ENCODE measurements at places on chromosomes 2 and 18. TPM values are rescaled to one million over a fixed set of nuclear protein-coding genes. Genes with fewer than 3 reads are reported as not detected.

GRCh38 chr18:22170421-22171257, 1.2 kb downstream of the GATA6 start:
- DNase-seq: peak; percentile 47
- no peaks in the 10 kb centered on the region for H3K36me3 ChIP-seq
- H3K27me3 ChIP-seq: peaks cover 90% of the 10 kb centered on the region
- 0 out of 2 replicates have a peak, but pooled peaks cover 2% of the 10 kb centered on the region for H3K4me1 ChIP-seq
- no peak overlapping the region for H3K27ac ChIP-seq

Gene CYP1B1
- 2.7 TPM for total RNA-seq

GRCh38 chr2:112692495-112692911, 28.3 kb upstream of the NT5DC4 start:
- H3K4me1 ChIP-seq: peaks cover 2% of the 10 kb centered on the region
- no peak overlapping the region for H3K4me3 ChIP-seq
- H3K36me3 ChIP-seq: no peaks in the 10 kb centered on the region
- H3K27ac ChIP-seq: no peak overlapping the region
- H3K27me3 ChIP-seq: no peaks in the 10 kb centered on the region
- DNase-seq: peak; percentile 74

DNA sequence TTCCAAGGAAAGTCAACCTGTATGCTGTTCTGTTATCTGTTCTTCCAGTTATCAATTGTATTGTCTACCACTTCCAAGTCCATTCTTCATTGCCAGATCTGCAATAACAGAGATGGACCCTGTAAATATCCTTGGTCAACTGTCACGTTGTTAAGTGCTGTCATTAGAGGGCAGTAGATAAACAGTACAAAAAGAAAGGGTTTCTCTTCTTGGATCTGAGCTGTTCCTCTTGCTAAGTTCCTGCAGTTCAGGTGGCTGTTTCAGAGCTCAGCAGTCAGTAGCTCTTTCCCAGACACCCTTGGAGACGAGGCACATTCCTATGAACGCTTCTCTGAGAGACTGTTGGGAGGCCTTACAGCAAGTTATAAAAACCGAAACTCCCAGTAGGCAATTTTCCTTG, 957.1 kb upstream of the CHAC2 start:
- H3K27ac ChIP-seq: no peak overlapping the region
- H3K4me1 ChIP-seq: no peaks in the 10 kb centered on the region
- no peaks in the 10 kb centered on the region for H3K36me3 ChIP-seq
- no peaks in the 10 kb centered on the region for H3K27me3 ChIP-seq

DNA sequence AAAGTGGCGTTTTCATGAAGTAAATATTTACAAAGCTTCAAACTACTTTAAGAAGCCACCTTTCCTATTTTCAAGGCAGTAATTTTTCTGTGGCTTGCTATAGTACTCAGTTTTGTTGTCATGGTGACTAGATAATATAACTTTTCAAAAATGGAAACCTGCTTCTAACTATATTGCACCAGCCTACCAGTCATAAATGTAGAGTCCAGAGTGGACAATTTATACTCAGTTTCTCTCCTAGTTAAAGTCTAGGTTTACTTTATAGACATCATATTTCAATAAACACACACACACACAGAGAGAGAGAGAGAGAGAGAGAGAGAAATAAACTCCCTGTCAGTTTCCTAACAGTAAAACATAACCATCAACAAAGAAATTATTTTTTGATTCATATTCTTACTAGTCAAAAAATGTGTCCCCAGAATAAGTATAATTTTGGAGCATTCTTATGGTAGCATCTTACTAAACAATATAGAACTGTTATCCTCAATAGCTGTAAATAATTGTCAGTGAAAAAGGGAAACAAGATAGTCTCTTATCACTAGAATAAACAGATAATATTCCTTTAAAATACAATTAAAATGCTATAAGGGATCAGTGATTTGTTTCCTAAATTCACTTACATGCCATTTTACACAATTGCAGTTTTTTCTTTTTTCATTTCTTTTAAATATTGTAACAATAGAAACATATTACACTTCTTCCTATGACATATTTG, 163.5 kb upstream of the BOD1L2 start:
- H3K27ac ChIP-seq: no peak overlapping the region
- H3K27me3 ChIP-seq: no peaks in the 10 kb centered on the region
- no peak for DNase-seq
- H3K4me3 ChIP-seq: no peak overlapping the region
- H3K36me3 ChIP-seq: no peaks in the 10 kb centered on the region

DNA sequence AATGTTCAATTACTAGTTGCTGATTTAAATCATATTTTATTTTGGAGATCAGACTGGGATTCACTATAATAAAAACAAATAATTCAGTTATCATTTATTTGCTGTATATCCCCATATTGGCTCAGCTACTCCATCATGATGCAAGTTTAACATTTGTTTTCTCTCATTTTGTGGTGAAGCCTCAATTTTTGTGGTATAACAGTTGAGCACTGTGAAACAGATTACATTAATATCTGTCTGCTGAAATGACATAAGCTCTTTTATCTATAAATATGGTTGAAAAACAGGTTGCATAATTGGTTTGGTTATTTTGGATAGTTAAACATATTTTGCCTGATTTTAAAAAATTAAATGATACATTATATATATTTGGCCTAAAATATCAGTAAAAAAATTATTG, 67.7 kb downstream of the DPP4 start:
- no peaks in the 10 kb centered on the region for H3K27me3 ChIP-seq
- no peak overlapping the region for H3K27ac ChIP-seq
- peaks cover 7% of the 10 kb centered on the region for H3K4me1 ChIP-seq
- H3K36me3 ChIP-seq: peaks cover 4% of the 10 kb centered on the region
- no peak for DNase-seq

DNA sequence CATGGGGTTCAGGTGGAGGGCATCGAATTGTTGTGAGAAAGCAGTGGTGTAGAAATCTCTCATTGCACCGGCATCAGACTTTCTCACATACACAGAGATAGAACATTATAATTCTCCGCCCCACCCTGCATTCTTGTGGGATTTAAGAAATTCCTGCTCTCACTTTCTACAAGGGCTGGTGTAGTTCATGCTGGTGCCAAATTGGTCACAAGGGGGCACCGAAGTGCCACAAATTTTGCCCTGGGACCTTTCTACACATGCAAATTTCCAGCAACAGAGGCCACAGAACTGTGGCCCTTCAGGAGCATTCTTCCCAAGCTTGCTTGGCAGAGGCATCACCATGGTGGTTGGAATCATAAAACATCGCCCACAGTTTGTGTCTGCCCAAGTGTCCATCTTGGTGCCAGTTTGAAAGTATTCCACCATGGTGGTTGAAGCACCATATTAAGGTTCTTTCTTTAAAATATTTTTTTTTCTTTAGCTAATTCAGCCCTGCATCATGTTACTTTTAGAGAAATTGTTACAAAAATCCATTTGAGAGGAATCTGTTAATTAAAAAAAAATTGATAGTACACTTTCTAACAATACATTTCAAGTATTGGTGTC, 521.2 kb upstream of the FANCL start:
- DNase-seq: peak; percentile 83
- H3K36me3 ChIP-seq: no peaks in the 10 kb centered on the region
- H3K27me3 ChIP-seq: no peaks in the 10 kb centered on the region
- H3K4me3 ChIP-seq: no peak overlapping the region
- no peak overlapping the region for H3K27ac ChIP-seq

DNA sequence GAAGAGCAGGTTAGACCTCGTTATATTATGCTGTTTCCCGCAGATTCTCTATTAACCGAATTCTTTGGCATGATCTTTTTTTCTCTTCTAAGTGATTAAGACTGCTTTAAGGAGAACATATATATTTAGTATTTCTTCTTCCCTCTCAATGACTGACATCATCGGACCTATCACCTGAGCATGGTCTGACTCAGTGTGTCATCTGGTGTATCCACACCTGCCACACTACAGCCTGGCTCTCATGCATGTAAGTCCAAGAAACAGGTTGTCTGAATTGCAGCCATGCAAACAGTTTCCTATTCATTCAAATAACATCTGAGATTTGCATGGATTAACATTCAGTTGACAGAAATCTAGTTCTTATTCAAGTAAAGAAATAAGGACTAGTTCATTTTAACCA, 55.1 kb upstream of the CWC22 start:
- peaks cover 14% of the 10 kb centered on the region for H3K4me1 ChIP-seq
- DNase-seq: no peak
- H3K27ac ChIP-seq: no peak overlapping the region

Gene BOLL
- not detected for total RNA-seq

Gene EVX2
- not detected for total RNA-seq

Gene TXNDC2
- 0.28 TPM for total RNA-seq

- no peaks in the 10 kb centered on the region for H3K4me1 ChIP-seq
- H3K27ac ChIP-seq: no peak overlapping the region
- no peaks in the 10 kb centered on the region for H3K27me3 ChIP-seq
- H3K4me3 ChIP-seq: no peak overlapping the region
These were observed 15.9 kb downstream of the EIPR1 start for GRCh38 chr2:3361518-3362389.

GRCh38 chr2:237330541-237330940, 83.4 kb downstream of the COL6A3 start:
- no peaks in the 10 kb centered on the region for H3K4me1 ChIP-seq
- no peaks in the 10 kb centered on the region for H3K27me3 ChIP-seq
- DNase-seq: no peak
- H3K4me3 ChIP-seq: no peak overlapping the region

Gene B3GNT7
- total RNA-seq: 42.2 TPM

Gene ANKRD23
- total RNA-seq: 2.3 TPM

DNA sequence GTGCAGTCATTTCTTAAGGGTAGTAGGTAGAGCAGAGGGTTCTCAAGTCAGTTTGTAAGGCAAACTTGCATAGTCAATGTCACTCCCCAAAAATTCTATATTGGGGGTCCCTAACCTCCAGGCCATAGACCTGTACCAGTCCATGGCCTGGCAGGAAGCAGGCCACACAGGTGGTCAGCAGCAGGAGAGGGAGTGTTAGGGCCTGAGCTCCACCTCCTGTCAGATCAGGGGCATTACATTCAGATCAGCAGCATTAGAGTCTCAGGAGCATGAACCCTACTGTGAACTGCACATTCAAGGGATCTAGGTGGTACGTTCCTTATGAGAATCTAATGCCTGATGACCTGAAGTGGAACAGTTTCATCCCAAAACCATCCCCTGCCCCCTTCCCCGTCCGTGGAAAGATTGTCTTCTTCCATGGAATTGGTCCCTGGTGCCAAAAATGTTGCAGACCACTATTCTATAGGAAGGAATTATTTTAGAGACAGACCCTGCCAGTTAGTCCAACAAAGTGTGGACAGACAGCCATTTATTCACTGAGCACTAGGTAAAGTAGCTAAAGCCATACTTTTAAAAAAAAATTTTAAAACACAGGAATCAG, 6.7 kb downstream of the COA5 start:
- no peaks in the 10 kb centered on the region for H3K4me1 ChIP-seq
- no peaks in the 10 kb centered on the region for H3K27me3 ChIP-seq
- DNase-seq: peak; percentile 57
- H3K36me3 ChIP-seq: peaks cover 5% of the 10 kb centered on the region
- no peak overlapping the region for H3K4me3 ChIP-seq

GRCh38 chr2:169328785-169329184, 33.5 kb downstream of the LRP2 start:
- no peaks in the 10 kb centered on the region for H3K4me1 ChIP-seq
- no peak overlapping the region for H3K27ac ChIP-seq
- H3K27me3 ChIP-seq: no peaks in the 10 kb centered on the region
- DNase-seq: no peak
- H3K36me3 ChIP-seq: no peaks in the 10 kb centered on the region

Gene CDH7
- total RNA-seq: 0.29 TPM

- H3K27me3 ChIP-seq: no peaks in the 10 kb centered on the region
- no peaks in the 10 kb centered on the region for H3K4me1 ChIP-seq
- H3K27ac ChIP-seq: no peak overlapping the region
- no peaks in the 10 kb centered on the region for H3K36me3 ChIP-seq
These were observed 25.0 kb downstream of the CRACDL start for GRCh38 chr2:98911126-98911375.

Gene MREG
- total RNA-seq: 21.8 TPM

DNA sequence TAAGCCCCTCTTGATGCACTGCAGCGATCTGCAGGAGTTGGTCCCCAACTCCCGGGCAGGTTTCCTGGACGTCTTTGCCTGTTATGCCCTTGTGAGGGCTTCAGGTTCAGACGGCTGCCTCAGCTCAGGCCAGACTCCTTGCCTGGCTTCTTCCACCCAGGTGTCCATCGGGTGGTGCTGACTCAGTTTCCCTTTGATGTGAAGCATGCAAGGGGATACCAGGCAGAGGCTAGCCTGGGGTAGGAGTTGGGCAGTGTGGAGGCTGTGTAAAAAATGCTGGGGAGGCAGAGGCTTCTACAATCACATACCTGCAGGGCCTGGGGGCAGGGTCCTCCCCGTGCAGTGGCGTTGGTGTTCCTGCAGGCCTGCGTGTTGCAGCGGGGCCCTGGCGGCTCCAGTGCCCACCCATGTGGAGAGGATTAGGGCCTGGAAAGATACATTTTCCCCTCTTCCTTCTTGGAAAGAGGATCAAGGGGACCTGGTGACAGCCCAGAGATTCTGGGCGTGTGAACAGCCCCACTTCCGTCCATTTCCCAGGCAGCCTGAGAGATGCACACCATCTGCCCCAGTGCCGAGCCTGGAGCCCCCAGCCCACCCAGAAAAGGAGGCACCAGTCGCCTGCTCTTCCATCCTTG, 338.3 kb downstream of the DYSF start:
- no peaks in the 10 kb centered on the region for H3K36me3 ChIP-seq
- no peak overlapping the region for H3K4me3 ChIP-seq
- no peak overlapping the region for H3K27ac ChIP-seq
- DNase-seq: no peak
- H3K4me1 ChIP-seq: no peaks in the 10 kb centered on the region

DNA sequence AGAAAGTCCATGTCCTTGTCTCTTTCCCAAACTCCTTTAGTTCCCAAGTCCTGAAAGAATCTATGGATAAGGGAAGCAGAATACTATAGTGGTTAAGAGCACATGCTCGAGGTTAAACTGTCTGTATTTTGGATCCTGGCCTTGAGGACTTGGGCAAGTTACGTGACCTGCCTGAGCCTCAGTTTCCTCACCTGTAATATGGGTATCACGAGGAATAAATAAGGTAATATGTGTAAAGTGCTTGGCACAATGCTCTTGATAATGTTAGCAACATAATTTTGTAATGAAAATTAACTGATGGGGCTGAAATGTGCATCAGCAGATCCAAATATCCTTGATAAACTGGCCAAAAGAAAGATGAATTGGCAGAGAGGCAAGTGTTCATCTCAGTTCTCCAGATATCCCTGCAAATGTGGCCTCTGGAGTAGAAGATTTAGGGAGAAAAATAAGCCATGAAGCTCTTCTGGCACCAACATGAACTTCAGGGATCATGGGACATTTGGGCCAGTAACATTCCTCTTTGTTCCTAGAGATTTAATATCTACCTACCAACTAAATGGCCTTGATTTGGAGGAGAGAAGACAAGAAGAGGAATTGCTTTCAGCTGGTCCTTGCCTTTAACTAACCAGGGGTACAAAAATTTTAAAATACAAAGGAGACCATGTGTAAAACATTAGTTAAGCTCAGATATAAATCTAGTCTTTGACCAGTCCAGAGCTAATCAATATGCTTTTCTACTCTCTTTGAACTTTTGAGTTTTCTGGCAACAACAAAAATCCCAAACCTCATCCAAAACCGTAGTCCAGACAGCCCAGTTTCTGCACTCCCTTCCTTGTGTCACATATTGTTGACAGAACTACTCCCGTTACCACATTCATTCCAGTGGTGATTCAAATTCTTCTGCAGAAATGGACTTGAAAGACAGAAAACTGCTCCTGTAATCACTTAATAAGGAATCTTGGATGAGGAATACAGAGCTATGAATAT, 52.7 kb upstream of the EML4 start:
- H3K36me3 ChIP-seq: no peaks in the 10 kb centered on the region
- H3K27me3 ChIP-seq: no peaks in the 10 kb centered on the region
- no peak overlapping the region for H3K27ac ChIP-seq
- H3K4me3 ChIP-seq: no peak overlapping the region

Data from H9 (cell line).